ENCODE measurements at places on chromosomes 3 and 15.

- peak; percentile 7 for DNase-seq
These were observed 54.7 kb upstream of the GK5 start for GRCh38 chr3:142279965-142280590.

- no peak for DNase-seq
These were observed 69.6 kb upstream of the THBS1 start for GRCh38 chr15:39511000-39511915.

DNA sequence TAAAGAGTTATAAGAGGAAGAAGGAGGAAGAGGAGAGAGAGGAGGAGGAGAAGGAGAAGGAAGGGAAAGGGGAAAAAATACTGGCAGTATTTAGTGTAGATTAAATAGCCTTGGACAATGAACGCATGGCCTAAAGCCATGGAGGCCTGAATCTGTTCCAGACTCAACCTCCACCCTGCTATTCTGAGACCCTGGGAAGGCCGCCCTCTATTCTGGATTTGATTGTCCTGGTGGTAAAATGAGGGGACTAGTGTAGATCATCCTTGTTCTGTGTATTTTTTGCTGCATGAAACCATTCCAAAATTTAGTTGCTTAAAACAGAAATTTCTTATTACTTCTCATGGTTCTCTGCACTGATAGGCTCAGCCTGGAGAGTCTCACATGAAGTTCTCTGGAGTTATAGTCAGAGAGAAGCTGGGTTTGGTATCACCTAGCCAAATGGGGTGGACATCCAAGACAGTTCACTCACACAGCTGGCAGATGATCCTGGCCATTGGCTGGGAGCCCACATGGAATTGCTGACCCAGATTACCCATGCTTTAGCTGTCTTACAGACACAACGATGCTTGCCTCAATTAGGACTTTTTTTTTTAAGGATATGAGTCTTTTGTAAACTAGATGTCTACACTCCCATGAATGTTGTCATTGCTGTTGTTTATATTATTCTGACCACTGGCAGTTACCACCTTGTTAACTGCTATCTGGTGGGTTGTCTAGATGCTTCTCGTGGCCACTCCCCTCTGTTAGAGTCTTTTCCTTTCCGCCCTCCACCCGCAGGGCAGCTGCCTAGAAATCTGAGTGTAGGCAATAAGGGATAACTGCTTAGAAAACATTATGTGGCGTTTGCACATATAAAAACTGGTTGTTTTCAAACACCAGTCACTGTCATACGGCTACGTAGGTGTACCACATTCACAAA, 149.9 kb downstream of the SST start:
- no peak for DNase-seq

- DNase-seq, result no peak
These were observed 113.5 kb downstream of the TNIK start for GRCh38 chr3:171346582-171347300.

DNA sequence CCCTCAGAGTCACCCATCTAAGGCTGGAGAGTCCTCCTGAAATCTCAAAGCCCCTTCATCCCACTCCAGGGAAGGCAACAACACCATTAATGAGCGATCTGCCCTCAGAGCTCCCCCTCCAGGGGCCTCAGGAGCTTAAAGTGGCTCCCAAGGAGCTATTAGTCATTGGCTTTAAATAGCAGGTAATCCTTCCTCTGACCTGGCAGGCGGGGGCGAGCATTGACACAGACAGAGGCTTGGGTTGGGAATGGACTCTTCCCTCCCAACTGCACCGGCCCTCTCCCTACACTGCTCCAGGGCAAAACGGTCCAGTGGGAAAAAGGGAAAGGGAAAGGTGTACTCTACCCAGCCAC, 1.4 kb downstream of the MFGE8 start:
- no peak for DNase-seq

DNA sequence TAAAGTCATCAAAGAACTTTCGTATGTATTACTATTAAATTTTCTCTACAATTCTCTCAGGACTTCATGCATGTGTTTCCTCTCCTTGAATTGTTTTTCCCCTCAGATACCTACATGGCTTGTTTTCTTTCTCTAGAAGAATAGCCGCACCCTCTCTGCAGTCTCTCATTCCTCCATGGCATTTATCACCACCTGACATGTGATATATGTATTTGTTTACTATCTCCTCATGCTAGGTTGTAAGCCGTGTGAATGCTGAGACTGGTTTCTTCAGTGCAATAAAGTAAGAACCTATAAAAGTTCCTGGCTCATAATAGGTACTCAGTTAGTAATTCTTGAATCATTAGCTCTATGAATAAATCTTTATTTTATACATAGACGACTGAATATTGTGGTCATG, 149.2 kb downstream of the CNTN4 start:
- no peak for DNase-seq

DNA sequence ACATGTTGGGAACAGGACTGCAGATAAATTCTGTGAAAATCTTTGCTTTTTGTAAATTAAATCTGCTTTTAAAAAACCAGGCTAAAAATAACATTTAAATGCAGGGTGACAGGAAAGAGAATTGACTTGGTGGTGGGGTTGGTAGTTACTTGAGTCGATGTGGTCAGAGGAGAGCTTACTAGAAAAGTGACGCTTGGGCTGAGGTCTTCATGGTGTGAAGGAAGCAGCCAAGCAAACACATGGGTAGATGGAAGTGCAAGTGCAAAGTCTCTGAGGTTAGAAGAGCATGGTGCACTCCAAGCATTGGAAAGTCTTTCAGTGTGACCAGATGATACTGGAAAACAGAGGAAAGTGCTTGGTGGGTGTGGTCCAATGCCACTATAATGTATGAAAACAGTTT, 86.4 kb upstream of the THBS1 start:
- DNase-seq, result no peak

DNA sequence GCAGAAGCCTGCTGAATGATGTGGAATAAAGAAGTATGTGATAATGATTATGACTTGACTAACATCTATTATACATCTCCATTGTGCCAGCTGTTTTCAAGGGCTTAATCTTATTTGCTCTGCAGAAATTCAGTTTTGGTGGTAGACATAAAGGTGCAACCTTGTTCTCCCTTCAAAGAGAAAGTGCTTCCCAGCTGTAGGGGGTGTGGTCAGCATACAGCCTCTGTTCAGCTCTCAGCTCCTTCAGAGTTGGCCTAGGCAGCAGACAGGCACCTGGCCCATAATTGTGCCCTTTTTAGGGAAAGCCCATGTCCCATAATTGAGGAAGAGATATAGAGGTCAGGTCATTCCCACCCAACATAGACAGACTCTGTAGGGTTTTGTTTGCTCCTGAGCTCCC, 104.3 kb upstream of the EOMES start:
- DNase-seq, result no peak

GRCh38 chr3:131470377-131470776, 32.4 kb downstream of the MRPL3 start:
- no peak for DNase-seq

GRCh38 chr3:192229866-192230265, 497.5 kb downstream of the FGF12 start:
- no peak for DNase-seq

DNA sequence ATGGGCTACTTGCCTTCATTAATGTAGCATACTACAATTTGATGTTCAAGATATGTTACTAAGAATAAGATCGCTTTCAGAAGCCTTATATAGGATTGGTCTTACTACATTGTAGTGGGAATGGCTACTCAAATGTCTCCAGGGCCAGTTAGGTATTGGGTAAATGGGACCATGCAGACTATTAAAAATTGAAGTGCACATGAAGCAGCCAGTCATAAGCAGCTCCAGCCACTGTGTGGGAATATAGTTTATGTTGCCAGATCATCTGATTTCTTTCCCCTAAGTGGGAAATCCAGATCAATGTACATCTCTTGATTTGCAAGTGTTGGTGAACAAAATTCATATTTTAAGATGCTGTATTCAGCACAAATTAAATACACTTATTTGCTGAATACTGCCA, 5.1 kb downstream of the CTNNB1 start:
- DNase-seq, result no peak

- no peak for DNase-seq
These were observed 8.5 kb upstream of the PSMD6 start for GRCh38 chr3:64031540-64032508.

DNA sequence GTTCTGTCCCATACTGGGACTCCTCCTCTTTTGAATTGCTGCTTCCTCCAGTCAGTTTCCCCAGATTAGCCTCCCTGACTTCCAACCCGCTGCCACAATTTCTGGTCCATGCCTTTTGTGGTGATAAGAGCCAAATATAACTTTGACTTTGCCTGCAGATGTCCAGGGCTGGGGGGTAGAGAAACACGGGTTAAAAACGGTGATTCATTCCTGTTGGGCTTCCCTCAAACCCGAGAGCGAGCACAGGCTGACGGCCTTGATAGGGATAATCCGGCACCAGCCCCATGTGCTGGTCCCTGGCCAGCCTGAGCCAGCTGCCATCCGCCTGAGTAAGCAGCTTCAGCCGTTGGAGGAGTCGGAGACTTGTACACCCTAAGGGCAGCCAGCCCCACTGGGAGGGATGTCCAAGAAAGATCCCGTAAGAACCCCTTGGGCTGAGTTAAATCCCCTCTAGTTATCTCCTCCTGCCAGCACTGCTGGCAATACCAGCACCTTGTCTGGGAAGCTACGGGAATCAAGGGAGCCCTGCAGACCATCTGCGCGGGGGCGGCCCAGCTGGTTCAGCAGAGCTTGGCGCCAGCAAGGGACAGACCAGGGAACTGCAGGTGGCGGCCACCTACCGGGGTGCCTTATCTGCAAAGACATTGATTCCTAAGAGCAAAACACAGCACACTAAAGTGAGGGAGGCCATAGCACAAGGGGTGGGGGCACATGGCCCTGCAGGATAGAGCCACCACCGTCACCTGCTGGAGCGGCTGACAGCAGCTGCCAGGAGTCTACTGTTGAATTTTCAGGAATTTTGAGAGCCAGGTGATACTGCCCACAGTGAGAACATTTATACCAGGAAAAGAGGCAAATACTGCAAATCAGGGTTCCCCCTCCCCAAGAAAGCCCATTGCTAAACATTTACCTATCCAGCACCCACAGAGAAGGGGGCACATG, 18.1 kb downstream of the CSPG4 start:
- no peak for DNase-seq

GRCh38 chr3:1251282-1252060, 158.6 kb downstream of the CNTN6 start:
- DNase-seq, result no peak

DNA sequence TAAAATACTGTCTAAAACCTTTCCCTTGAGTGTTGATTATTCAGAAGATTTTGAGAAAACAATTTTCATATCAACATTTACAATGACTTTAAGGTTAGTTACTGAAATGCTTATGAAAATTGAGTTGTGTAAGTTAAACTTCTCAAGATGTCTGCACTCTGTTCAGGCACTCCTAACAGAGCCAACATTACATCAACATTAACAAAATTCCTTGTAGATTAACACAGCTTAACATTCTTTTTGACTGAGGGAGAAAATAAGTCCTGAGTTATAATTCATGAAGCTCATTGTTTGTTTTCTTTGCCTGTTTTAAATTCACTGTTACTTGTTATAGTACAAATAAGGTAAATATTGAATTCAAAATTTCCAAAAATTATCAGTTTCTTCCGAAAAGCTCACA, 9.0 kb downstream of the ACKR4 start:
- DNase-seq, result no peak

DNA sequence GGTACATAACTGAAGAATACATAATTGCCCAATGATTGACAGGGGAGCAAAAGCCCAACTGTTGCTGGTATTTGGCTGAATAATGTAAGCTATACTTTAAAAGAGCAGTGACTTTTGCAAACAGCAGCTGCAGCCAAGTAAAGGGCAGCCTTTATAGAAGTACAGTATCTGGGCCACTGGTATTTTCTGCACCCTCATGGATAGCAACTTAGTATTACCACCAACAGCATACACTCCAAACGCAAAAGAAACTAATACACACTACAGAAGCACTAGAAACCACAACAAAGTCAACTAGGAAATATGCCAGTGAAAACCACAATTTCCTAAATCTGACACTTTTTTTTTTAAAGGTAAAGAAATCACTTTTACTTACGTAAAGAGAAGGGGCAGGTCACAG, 206.1 kb downstream of the TIGIT start:
- no peak for DNase-seq

GRCh38 chr3:148914936-148915690, 50.0 kb downstream of the CPA3 start:
- no peak for DNase-seq

DNA sequence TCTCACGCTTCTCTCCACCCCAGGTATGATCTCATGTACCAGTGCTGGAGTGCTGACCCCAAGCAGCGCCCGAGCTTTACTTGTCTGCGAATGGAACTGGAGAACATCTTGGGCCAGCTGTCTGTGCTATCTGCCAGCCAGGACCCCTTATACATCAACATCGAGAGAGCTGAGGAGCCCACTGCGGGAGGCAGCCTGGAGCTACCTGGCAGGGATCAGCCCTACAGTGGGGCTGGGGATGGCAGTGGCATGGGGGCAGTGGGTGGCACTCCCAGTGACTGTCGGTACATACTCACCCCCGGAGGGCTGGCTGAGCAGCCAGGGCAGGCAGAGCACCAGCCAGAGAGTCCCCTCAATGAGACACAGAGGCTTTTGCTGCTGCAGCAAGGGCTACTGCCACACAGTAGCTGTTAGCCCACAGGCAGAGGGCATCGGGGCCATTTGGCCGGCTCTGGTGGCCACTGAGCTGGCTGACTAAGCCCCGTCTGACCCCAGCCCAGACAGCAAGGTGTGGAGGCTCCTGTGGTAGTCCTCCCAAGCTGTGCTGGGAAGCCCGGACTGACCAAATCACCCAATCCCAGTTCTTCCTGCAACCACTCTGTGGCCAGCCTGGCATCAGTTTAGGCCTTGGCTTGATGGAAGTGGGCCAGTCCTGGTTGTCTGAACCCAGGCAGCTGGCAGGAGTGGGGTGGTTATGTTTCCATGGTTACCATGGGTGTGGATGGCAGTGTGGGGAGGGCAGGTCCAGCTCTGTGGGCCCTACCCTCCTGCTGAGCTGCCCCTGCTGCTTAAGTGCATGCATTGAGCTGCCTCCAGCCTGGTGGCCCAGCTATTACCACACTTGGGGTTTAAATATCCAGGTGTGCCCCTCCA, 19.1 kb downstream of the TYRO3 start:
- no peak for DNase-seq

GRCh38 chr15:41934843-41935242, 37.5 kb downstream of the EHD4 start:
- DNase-seq, result peak; percentile 68

DNA sequence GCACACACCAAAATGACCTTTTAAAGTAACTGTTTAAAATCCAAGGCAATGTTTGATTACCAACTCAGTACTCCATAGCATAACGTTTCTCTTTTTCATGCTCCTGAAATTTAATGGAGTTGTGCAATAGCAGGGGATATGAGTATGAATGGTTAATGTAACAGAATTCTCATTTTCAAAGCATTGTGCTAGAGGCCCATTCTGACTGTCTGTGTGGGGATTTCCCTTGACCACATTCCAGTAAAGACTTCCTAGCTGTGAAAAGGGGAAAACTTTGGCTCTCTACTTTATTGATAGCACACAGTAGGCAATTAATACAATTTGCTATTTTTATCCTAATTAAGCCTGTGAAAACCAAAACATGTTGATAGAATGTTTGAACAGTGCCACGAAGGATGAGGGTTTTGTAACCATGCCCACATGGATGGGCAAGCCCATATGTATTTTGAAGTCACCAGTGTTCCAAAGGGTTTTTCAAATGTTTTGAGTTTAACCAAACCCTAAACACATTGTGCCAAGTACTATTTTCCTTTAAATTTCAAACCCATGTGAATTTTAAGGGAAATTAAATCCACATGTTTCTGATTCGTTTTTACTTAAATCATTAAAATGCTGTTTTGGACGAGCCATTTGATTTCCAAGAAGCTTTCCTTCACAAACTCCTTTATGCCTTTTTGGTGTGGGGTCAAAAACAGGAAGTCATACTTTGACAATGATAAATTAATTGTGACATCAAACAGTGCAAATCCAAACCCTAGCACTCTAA, 261.2 kb downstream of the SHOX2 start:
- no peak for DNase-seq

- DNase-seq, result no peak
These were observed 6.4 kb upstream of the EID1 start for GRCh38 chr15:48871542-48871941.
